ENCODE measurements at places on chromosomes 4 and X.

GRCh38 chr4:103011378-103012025 lies 8.0 kb downstream of the SLC9B1 start:
- peak; percentile 40 for DNase-seq

GRCh38 chr4:157043131-157043530 lies 32.8 kb upstream of the GLRB start:
- peak; percentile 49 for DNase-seq

- no peak for DNase-seq
Measured at GRCh38 chr4:8861576-8862295, 9.9 kb downstream of the HMX1 start.

DNA sequence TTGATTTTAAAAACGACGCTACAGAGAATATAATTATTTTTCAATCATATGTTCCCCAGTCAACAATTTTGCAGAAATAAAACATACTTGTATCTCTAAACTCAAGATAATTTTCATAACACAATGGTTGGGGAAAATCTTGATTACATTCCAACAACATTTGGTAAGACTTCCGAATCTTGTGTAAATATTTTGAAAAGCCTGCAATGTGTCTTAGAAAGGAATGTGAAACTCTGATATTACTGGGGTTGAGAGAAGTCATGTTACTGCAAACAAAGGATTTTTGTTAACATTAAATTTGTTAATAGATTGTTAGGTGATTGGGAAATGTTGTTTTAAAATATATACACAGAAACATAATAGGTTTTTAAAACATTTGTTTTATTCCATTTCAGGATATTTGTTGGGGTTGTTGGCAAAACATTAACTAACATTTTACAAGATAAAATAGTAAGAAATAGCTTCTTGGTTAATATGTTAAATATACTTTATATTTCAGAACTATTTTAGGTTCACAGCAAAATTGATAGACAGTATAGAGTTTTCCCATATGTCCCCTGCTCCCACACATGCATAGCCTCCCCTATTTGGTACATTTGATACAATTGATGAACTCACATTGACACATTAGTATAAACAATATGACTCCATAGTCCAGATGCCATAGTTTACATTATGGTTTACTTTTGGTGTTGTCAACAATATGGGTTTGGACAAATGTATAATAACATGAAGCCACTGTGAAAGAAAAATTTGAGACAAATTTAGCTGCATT lies 218.6 kb upstream of the FAM47A start:
- no peak for DNase-seq

- no peak for DNase-seq
Measured at GRCh38 chrX:55663584-55663983, 40.4 kb downstream of the FOXR2 start.

DNA sequence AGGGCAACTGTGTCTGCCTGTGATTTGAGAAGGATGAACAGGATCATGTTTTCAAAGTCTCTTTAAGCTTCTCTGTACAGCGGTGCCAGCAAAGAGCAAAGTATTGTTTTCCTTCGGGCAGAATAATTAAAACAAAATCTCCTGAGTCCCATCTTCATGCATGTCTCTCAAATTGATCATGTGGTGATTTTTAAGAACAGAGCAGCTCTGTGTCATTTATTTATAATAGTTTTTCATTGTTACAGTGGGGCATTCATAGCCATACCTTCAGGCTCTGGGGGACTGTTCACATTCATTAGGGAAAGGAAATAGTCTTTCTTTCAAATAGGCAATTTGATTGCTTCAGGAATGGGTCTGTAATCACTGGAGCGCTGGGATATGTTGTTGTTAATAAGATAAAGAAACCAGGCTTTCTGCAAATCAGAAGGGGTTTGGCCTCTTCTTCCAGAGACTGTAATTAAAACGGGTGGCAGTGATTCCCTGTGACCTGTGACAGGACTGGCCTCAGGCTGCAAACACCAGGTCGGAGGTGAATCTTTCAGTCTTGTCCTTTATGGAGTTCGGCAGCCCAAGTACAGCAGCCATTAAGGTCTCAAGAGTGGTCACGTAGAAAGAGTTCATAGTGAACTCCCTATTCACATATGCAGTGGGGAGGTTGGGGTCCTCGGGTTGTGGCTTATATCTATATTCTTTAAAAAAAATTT lies 29.3 kb upstream of the CBR4 start:
- no peak for DNase-seq

DNA sequence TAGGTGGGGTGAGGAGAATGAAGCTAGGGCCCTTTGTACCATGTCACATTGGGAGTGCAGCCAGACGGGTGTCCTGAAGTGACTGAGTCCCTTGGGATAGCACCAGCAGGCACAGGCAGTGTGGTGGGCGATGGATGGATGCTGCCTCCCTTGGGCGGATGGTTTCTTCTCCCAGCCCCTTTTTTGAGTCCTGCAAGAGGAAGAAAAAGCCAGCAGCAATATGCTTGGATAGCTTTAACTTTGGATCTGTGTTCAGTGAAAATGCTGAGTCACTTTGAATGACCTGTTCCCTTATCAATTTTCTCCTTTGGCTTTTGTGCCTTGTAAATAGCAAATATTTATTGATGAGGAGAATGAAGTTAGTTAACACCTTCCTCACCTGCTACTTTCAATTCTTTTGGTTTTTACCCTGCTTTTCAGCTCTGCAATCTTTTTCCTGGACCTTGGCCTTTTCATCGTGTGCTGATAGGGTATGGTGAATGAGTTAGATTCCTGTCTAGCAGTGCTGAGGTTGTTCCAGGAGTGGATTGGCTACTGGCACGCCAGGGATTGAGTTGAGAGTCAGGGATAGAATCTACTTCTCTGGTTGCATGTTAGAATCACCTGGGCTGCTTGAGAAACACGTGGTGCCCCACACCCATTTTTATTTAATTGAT lies 10.2 kb downstream of the DCUN1D4 start:
- DNase-seq, result no peak

- DNase-seq, result no peak
Measured at GRCh38 chr4:84855774-84856173, 110.7 kb downstream of the WDFY3 start.

GRCh38 chr4:140884431-140885058 lies 128.4 kb upstream of the TBC1D9 start:
- peak; percentile 68 for DNase-seq

- peak; percentile 11 for DNase-seq
Measured at GRCh38 chrX:28901637-28902036, 314.4 kb downstream of the IL1RAPL1 start.

DNA sequence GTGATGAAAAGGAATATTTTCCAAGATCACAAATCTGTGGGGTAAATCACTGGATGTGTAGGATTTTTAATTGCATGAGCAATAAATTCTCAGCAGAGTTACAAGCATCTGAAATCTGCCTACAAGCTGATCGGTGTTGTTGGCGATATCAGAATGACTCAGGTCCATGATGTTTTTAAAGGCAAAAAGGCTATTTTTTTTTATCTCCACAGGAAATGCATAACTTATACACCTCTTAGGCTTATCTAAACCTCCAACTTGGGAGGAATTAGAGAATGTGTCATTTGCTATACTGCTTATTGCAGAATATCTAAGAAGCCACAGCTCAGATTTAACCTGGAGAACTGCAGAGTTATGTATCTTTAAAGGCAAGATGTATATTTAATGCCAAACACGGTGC lies 61.6 kb downstream of the KIT start:
- peak; percentile 36 for DNase-seq

GRCh38 chr4:85769009-85769408 lies 294.1 kb downstream of the ARHGAP24 start:
- no peak for DNase-seq

DNA sequence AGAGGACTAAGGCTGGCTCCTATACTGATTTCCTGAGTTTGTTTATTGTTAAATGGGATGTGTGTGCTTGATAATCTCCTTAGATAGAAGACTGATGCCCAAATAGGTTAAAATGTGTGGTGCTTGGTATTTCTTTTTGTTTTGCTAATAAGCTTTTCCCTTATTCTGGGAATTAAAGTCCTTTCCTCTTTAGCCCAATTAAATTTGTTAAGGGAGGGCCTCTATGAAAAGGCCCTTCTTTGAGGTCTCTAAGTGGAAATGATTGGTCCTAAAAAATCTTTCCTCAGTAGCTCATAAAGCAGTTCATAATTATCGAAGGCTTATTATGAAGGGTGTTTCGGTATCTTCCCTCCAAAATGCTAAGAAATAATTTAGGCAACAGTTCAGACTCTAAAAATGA lies at the start of gene RRH:
Gene RRH, plus strand, starts transcription at position 301 of the 400 bp plus-strand sequence. Its CDS starts 56 bp downstream, at position 357.
- no peak for DNase-seq

DNA sequence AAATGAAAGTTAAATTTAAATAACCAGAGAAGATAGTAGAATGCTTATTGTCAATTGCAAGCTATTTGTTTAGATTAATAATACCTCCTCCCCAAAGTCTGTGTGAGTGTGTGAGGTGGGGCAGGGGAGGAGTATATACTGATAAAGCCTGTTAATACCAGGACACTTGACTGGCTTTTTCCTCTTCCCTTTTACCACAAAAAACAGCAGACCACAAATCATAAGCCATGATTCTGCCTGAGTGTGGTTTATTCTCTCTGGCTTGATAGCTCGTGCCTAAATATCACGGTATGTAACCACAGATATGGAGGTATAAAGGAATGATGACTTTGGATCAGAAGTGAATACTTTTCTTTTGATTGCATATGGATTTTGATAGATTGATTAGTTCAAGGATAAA lies 21.9 kb upstream of the SCRG1 start:
- DNase-seq, result no peak

DNA sequence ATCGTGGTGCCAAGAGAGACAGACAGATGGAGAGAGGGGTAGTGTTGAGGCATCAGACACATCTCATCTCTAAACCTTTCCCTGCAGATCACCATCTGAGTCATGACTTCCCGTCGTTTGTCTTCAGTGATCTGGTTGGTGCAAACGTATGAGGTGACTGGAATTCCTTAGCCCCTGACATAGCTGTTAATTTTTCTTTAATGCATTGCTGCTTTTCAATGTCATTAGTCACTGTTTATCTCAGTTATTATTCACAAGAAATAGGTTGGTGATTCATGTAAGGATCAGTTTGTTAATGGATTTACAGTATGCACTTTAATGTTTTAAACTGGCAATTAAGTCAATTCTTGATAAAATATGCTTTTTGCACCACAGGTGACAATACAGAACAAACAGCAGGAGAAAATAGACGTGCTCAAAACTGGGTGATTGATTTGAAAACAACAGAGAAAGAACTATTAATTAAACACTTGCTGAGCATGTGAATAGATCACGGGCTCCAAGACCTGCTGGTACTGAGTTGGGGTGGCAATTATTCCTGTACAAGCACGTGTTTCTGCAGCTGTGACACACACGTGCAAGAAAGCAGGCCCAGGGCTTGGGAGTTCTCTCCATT lies 1.3 kb upstream of the TMEM154 start:
- peak; percentile 94 for DNase-seq

DNA sequence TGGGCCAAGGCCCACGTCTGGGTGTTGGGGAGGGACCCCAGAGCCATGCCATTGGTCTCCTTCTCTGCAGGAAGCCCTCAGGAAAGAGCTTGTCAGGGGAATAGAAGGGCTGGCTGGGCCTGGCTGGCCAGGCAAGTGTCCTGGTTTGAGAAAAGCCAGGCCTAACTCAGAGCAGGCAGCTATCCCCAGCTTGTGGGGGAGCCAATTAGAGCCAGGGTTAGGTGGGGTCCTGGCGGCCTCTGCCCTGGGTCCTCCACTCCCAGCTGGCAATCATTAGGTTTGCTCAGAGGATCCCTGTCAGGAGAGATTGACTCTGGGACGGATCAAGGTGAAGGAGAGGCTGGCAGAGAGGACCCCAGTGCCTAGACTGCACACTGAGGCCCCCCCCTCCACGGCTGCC lies 64.8 kb downstream of the PJA1 start:
- no peak for DNase-seq

DNA sequence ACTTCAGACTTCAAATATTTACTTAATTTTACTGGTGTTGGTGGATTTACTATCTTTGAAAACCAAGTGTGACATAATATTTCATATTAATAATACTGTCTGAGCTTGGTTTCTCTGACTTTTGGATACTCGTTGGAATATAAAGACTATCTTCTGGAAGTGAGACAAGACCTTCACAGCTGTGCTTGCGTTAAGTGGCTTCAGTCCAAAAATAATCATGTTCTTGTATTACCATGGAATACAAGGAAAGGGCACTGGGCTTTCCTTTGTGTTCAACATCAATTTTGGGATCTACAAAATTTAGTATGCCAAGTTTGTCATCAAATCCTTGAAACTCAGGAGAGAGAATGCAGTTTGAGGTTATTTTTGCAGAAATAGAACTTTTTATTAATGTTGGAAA lies 712.4 kb upstream of the LCORL start:
- no peak for DNase-seq

- DNase-seq, result peak; percentile 31
Measured at GRCh38 chrX:34638116-34638515, 19.0 kb downstream of the TMEM47 start.

GRCh38 chr4:25421816-25422525 lies 44.9 kb downstream of the ANAPC4 start:
- no peak for DNase-seq

GRCh38 chr4:47996021-47996420 lies 20.5 kb downstream of the CNGA1 start:
- no peak for DNase-seq

GRCh38 chr4:186132577-186133242 lies 28.2 kb downstream of the FAM149A start:
- peak; percentile 29 for DNase-seq

DNA sequence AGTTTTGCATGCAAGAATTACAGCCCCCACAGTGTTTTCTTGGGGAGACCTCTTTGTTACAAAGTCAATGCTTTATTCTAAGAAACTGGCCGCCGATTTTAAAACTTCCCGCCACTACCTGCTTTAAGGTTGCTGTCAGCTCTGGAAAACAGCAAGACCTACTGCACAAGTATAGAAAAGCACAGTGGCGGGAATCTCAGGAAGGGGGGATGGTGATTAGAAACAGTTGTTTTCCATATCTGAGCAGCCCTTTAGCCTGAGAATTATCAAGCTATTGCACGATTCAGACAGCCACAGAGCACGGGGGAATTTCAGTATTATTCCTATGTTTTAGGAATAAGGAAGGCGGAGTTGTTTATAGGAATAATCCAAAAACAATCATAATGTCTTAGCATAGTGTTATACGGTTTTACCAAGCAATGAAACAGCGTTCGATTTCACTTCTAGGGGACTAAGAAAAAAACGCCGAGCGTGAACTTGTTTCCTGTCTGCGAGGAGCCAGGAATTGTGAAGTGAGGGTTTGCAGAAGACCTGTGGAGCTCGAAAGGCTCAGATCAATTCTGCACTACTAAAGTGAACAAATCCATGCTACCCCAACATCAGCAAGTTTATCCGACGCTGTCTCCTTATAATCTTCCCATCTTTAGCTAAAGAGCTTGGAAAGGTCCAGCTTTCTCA lies 81.3 kb downstream of the HMGN5 start:
- peak; percentile 0 for DNase-seq

DNA sequence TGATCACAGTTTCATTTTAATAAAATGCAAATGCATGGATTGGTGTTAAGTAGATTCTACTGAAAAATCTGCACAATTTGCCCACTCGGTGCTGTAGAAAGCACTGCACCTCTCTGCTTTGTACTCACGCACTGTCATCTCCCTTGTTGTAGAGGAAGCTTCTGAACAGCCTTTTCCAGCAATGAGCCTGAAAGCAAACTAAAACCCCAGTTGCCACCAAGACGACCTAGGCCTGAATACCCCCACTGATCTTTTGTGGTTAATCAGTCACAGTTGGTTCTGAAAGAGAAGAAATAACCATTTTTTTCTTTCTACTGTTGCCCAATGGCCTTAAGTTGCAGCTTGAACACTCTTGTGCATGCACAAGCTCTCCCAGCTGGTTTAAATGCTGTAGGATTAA lies 229.8 kb downstream of the NLGN4X start:
- no peak for DNase-seq
